ENCODE measurements at places on chromosomes 6 and 20. TPM values are rescaled to one million over a fixed set of nuclear protein-coding genes. Genes with fewer than 3 reads are reported as not detected.

Gene ZNF343
- total RNA-seq = 12.1 TPM

Gene GPR6
- total RNA-seq = not detected

Gene GJE1
- total RNA-seq = not detected

Gene SMOC2
- total RNA-seq = not detected

Gene PAX1
- 0.05 TPM for total RNA-seq

Gene NTSR1
- total RNA-seq = 0.10 TPM

Gene MUCL3
- total RNA-seq = 0.06 TPM

Gene EYA4
- total RNA-seq = 9.6 TPM

Gene ZSCAN12
- 1.3 TPM for total RNA-seq

Gene AK9
- 2.0 TPM for total RNA-seq

Gene GHRH
- total RNA-seq = not detected

Gene DAAM2
- not detected for total RNA-seq

Gene RHAG
- 0.07 TPM for total RNA-seq

Gene DYNLT1
- total RNA-seq = 101 TPM

Gene GLP1R
- not detected for total RNA-seq

Gene VPS16
- 32.9 TPM for total RNA-seq

Gene TPD52L2
- 125 TPM for total RNA-seq

Gene PCMT1
- total RNA-seq = 85.0 TPM

Gene BLOC1S5
- 5.7 TPM for total RNA-seq

Gene FAM217A
- total RNA-seq = not detected

Gene MYT1
- total RNA-seq = 0.30 TPM

Gene ELOVL4
- 2.0 TPM for total RNA-seq

Gene CNR1
- total RNA-seq = 0.55 TPM

Gene CST7
- not detected for total RNA-seq

Gene ANGPT4
- total RNA-seq = 0.01 TPM

Gene RIMS1
- total RNA-seq = not detected

Gene MYBL2
- total RNA-seq = 76.0 TPM

Gene FAM83D
- total RNA-seq = 74.4 TPM

All from A549 treated with CORT108297 at 1 μM for 4 hours (cell line).